Vagina (tissue), 2 donors: ENCODE measurements at places on chromosomes 4 and X.
A peak's percentile ranks its signal among the peaks of the same experiment; 100 is the strongest.

DNA sequence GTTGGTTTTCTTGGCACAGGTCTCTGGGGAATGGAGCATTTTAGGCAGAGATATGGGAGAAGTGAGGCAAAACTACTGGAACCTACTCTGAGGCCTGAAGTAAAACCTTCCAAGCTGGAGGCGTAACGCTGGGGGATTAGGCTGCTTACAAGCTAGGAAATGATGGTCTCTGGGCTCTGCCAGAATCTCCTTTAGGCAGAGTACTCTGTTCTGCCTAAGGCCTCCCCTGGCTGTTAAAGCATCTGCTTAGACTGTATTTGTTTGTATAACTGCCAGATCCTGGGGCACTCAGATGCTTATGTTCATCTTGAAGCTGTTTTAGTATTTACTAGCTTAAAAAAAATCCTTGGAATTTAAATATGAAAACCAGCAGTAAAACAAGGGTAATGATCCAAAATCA, 822.2 kb downstream of the RPA4 start:
- no peak for DNase-seq

DNA sequence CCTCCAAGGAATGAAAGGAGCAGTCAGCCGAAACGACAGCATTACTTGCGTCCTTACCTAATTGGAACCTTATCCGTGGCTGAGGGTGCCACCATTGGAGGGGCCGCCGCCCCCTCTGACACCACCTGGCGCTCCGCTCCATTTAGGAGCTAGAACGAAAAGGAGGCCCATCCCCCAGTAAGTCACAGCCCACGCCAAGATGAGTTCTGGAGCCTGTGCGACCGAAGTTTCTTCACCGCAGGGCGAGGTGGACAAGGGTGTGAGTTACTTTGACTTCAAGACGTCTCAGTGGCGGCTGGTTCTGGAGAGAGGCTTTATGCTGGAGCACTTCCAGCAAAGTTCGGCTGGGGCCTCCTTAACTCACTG, 729 bp upstream of the IRF2 start:
- DNase-seq = peak; percentile 95

GRCh38 chrX:120726294-120726693, 96.4 kb upstream of the C1GALT1C1 start:
- no peak for DNase-seq

GRCh38 chrX:118220509-118220908, 103.9 kb upstream of the KLHL13 start:
- no peak for DNase-seq
